ENCODE measurements at places on chromosomes 3 and 15.

GRCh38 chr3:196655496-196655895, 16.0 kb downstream of the NRROS start:
- no peak for DNase-seq

GRCh38 chr3:178634975-178635374, 98.7 kb downstream of the KCNMB2 start:
- DNase-seq: no peak

DNA sequence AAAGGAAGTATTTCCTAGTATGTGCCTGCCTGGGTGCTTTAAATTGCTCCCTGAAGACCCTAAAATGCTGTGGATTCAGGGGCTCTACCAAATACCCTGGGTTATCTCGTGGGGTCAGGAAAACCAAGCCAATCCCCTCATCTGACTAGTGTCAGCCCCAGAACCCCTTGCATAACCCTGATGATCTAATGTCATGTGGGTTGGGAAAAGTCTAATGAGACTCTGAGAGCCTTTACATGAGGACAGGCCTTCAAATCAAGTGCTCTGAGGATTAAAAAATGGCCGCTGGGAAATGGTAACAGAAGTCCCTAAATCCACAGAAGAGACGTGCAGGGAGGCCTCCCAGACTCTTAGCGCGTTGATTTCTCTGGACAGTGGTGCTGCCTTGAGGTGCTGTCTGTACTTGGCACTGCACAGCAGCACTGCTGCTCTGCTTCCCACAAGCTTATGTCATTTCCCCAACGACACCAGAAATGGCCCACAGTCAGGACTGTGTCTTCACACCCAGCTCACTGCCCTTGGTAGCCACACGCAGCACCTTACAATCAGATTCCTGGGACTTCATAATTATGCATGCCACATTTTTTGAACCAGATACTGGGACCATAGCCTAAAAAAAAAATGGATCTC, 16.6 kb downstream of the EIF4E3 start:
- DNase-seq: no peak

- no peak for DNase-seq
Measured at GRCh38 chr3:42025370-42026138, 63.7 kb upstream of the ULK4 start.

All from hematopoietic multipotent progenitor cell treated with erythropoietin and hydrocortisone succinate and interleukin-3 and kit ligand, for 17 days (in vitro differentiated cells).